GM23248 (cell line): ENCODE measurements at places on chromosomes 11 and 22. TPM values are rescaled to one million over a fixed set of nuclear protein-coding genes. Genes with fewer than 3 reads are reported as not detected.
A peak's percentile ranks its signal among the peaks of the same experiment; 100 is the strongest.

The MICAL2 gene
- total RNA-seq = 158 and 182 TPM in 2 replicates

DNA sequence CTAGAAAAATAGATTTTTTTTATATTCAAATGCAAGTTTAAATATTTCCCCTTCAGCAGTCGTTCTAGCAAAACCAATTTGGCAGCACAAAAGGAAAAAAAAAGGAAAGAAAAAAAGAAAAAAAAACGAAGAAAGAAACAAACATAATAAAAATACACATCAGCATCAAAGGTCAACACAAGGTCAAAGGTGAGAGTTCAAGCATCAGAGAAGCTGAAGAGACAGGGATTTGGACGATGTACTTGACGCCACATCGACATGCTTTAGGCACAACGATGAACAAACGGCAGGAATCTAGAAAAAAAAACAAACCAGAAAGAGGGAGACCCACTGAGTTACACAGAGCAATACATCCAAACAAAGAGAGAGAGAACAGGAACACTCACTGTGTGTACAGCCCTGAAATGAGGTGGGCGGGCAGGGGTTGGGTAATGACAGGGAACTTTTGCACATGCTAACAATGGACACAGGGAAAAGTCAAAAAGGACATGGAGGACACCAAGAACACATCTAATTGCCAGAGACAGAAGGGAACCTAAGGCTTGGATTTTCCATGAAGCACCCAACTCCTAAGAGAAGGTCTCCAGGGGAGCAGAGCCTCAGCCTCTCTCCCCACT is 19.8 kb upstream of the RAPSN start:
- H3K4me3 ChIP-seq = no peak overlapping the region
- H3K27ac ChIP-seq = no peak overlapping the region
- H3K27me3 ChIP-seq = no peaks in the 10 kb centered on the region
- peaks cover 26% of the 10 kb centered on the region for H3K4me1 ChIP-seq

The SAA4 gene
- not detected in 2 replicates for total RNA-seq

DNA sequence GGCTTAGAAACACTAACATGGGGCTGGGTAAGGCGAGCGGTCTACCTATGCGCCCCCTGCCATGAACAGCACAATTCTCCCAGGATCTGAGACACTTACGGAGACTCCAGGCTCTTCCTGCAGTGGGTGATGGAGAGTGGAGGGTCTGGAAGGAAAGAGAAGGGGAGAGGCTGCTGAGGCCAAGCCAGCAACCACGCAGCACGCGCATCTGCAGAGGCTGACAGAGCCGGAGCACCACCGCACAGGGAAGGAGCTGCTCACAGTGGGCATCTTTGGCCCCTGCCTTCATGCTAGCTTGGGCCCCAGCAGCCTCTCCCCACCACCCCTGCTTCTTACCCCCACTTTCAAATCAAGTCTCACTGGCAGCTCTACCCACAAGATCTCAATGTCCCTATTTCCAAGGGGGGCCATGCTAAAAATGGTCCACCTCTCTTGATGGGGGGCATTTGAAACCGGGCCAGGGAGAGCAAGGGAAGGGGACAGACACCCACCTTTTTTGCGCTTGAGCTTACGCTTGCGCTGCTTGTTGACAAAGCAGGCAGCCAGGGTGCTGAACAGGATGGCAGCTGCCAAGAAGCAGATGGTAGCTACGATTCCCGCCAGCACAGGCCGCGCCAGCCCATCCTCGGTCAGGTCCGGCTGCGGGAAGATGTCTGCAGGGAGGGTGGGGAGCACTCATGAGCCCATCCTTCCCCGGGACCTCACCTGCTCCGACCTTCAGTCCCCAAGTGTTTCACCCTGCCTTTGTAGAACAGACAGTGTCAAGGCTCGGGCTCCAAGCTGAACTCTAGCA is 34.5 kb downstream of the IGSF9B start:
- no peak for DNase-seq
- 0 out of 2 replicates have a peak, but pooled peaks cover 4% of the 10 kb centered on the region for H3K27me3 ChIP-seq
- H3K27ac ChIP-seq = no peak overlapping the region

The APOBEC3H gene
- total RNA-seq = not detected in 2 replicates

DNA sequence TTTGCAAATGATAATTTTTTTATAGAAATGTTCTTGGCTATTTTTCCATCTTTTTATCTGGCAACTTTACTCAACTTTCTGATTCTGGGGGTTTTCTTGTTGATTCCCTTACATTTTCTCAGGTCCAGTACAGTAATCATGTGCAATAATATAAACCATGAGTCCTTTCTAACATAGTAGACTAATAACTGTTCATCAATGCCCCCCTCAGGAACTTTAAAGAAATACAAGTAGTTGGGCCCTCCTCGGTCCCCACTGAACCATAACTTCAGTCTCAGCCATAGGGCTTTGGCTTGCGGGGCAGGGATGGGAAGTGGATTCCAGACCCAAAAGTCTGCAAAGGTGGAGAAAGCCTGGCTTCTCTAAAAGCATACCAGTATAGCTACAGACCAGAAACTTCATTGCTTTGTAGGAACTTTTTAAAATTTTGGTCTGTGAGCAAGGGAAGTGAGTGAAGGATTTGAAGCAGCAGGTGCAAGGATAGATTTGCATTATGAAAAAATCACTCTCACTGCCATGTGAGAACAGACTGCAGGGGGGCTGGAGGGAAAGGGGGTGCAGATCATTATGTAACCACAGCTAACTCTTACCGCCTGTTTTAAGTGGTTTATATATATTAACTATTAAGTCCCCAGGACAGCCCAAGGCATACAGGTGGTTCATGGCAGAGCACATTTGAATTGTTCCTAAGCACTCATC is 10.4 kb upstream of the TUB start:
- H3K27ac ChIP-seq = no peak overlapping the region
- no peak overlapping the region for H3K4me3 ChIP-seq
- H3K36me3 ChIP-seq = no peaks in the 10 kb centered on the region
- no peaks in the 10 kb centered on the region for H3K27me3 ChIP-seq

DNA sequence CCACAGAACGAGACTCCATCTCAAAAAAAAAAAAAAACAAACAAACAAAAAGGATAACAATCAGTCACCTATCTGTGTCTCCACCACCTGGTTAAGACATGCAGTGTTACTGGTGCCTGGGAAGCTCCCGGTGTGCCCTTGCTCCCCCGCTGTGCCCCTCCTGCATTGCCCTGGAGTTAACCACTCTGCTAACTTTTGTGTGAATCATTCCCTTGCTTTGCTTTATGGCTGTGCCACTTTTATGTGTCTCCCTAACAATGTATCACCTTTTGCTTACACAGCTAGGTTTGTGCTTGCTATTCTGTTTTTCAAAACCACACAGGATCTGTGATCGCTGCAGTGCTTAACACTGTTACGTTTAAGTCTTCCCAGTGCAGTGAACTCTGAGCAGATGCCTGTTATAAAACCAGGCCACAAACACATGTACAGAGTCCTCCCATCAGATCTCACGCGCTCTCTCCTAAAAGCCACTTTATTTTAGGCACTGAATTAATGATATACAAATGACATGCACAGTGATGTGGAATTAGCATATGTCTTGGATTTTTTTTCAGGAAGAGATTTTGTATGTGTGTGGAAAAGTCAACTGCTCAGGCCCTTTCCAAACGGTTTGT is 69.9 kb downstream of the BUD13 start:
- no peaks in the 10 kb centered on the region for H3K4me1 ChIP-seq
- no peak overlapping the region for H3K4me3 ChIP-seq
- no peaks in the 10 kb centered on the region for H3K36me3 ChIP-seq
- no peak overlapping the region for H3K27ac ChIP-seq
- H3K27me3 ChIP-seq = peaks cover 23% of the 10 kb centered on the region

GRCh38 chr22:43313890-43314474 is 29.2 kb downstream of the SCUBE1 start:
- H3K27me3 ChIP-seq = peaks cover 19% of the 10 kb centered on the region
- H3K4me3 ChIP-seq = no peak overlapping the region
- no peaks in the 10 kb centered on the region for H3K4me1 ChIP-seq
- H3K27ac ChIP-seq = no peak overlapping the region
- no peak for DNase-seq
- H3K36me3 ChIP-seq = no peaks in the 10 kb centered on the region

The APOL1 gene
- 8.3 and 8.6 TPM in 2 replicates for total RNA-seq

GRCh38 chr11:86978756-86979608 is 23.8 kb upstream of the FZD4 start:
- DNase-seq = peak; percentile 57
- H3K4me1 ChIP-seq = no peaks in the 10 kb centered on the region
- no peaks in the 10 kb centered on the region for H3K27me3 ChIP-seq
- H3K4me3 ChIP-seq = no peak overlapping the region

GRCh38 chr11:17244046-17244445 is 32.5 kb upstream of the NUCB2 start:
- H3K27ac ChIP-seq = no peak overlapping the region
- H3K36me3 ChIP-seq = no peaks in the 10 kb centered on the region
- H3K4me3 ChIP-seq = no peak overlapping the region
- DNase-seq = no peak
- H3K27me3 ChIP-seq = no peaks in the 10 kb centered on the region

The EHF gene
- not detected in 2 replicates for total RNA-seq

DNA sequence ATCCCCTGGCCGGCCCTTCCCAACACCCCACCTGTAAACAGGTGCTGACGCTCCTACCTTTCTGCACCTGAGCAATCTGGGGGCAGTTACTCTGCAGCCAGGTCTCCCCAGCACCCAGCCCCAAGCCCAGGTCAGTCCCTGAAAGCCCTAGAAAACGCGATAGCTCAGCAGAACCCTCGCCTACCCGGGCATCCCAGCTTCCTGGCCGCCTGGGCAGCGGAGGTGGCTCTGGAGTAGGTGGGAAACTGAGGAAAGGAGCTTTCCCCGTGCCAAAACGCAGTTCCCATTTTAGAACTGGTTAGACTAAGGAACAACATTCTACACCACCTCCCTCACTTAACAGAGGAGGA is 445 bp downstream of the SYTL2 start:
- peaks cover 9% of the 10 kb centered on the region for H3K4me1 ChIP-seq

The FXYD2 gene
- not detected in 2 replicates for total RNA-seq

DNA sequence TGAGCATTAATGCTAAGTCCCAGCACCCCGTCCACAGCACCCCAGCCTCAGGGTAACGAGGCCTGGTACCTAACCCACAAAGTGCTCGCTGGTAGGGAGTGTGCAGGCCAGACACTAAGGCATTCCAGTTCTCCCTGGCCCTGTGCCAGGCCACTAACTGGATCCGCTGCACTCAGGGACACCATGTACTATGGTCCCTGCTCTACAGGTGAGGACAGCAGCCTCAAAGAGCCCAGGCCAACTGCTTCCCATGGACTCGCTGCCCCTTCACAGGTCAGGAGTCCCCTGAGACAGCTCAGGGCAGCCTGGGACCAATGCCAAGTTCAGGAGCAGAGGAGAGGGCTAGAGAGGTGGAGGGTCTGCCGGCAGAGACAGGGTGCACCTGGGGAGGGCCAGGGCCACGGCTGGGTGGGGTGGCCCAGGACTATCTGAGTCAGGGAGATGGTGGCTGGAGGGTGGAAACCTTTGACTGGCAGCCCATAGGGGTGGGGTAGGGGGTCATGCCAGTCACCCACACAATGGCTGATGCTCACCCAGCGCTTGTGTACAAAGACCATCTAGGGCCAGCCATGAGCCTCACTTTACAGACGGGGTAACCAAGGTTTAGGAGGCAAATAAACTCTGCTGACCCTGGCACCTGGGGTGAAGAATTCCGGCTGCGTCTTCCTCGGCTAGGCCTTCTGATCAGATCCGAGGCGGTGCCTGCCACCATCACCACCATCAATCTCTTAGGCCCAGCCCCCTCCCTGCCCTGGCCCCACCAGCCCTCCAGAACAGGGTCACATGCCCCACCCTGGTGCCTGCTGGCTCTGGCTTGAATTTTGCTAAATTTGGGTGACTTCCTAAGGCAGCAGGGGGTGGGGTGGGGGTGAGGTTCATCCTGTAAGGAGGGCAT is 5.6 kb downstream of the OSBPL5 start:
- H3K4me1 ChIP-seq = peaks cover 61% of the 10 kb centered on the region
- peak; percentile 40 for DNase-seq
- no peaks in the 10 kb centered on the region for H3K36me3 ChIP-seq
- H3K27me3 ChIP-seq = no peaks in the 10 kb centered on the region
- peak overlapping the region; percentile 78 for H3K4me3 ChIP-seq

The GAS2 gene
- total RNA-seq = 0.51 and 1.2 TPM in 2 replicates

DNA sequence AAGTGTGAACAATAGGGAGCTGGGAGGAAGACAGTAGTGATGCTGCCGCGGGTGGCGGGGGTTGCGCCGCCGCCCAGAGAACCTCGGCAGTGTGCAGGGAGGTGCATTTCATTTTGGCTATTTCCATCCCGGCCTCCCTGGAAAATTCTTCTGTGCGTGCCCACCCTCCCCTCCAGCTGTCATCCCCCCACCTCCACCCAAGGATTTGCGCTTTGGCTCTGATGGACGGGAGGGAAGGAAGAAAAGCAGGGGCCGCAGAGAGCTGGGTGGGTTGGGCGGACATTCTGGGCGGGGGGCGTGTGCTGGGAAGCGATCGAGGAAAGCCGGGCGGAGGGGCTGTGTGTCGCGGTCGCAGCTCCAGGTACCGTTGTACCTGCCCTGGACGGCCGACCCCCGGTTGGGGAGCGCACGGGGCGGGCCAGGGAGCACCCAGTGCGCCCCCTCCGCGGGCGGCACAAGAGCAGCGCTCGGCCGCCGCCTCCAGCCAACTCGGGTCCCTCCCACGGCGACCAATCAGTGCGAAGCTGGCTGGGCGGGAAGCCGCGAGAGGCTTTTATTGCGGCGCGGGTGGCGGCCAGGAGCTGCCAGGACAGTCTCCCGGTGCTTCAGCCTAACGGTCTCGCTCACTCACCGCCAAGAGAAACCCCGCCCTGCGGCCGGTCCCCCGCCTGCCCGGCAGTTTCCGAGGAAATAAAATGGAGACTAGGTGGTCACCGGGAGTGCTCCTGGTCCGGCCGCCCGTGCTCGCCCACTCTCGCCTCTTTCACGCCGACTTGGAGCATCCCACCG is 1.6 kb downstream of the NCAM1 start:
- H3K4me1 ChIP-seq = no peaks in the 10 kb centered on the region
- DNase-seq = peak; percentile 47
- H3K27ac ChIP-seq = no peak overlapping the region
- no peaks in the 10 kb centered on the region for H3K36me3 ChIP-seq

The RBM4 gene
- 79.0 and 81.4 TPM in 2 replicates for total RNA-seq

DNA sequence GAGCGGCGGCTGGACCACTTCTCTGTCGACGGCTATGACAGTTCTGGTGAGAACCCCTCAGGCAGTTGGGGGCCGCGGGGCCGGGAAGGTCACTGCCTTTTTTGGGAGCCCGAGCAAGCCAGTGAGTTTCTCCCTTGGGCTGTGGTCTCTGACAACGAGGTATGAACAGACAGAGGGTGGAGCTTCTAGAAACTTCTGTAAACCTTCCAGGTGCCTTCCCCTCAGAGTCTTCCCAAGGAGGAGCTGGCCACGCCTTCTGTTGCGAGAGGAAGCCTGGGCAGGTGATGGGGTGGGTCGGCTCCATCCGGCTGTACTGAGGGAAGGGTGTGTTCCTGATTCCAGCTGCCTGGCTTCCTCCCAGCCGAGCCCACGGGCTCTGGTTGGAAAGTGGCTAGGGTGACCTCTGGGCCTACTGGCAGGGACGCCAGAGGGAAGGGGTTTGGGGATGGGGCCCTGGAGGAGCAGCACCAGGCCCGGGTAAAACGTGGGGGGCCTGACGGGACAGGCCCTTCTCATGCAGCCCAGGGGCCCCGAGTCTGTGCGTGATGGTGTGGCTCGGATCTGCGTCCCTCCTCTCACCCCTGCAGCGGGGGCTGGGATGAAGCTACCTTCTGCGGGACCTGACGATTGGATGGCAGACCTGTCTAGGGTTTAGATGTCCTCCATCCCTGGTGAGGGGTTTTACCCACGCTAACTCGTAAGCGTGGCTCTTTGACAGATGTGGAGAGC is 110.8 kb downstream of the KCNQ1OT1 start:
- H3K4me1 ChIP-seq = no peaks in the 10 kb centered on the region
- peaks cover 3% of the 10 kb centered on the region for H3K27me3 ChIP-seq
- H3K36me3 ChIP-seq = no peaks in the 10 kb centered on the region
- no peak overlapping the region for H3K27ac ChIP-seq

- no peak for DNase-seq
- no peaks in the 10 kb centered on the region for H3K4me1 ChIP-seq
- H3K27ac ChIP-seq = no peak overlapping the region
- H3K4me3 ChIP-seq = no peak overlapping the region
- H3K36me3 ChIP-seq = no peaks in the 10 kb centered on the region
These were observed 121.2 kb downstream of the NELL1 start for GRCh38 chr11:20790622-20791021.
